ENCODE measurements at places on chromosomes 12 and 14.
A peak's percentile ranks its signal among the peaks of the same experiment; 100 is the strongest.

- DNase-seq = no peak
Observed at GRCh38 chr12:4223273-4223845, 50.2 kb upstream of the CCND2 start.

- DNase-seq = peak; percentile 94
Observed at GRCh38 chr14:74636424-74637177, 24.6 kb upstream of the LTBP2 start.

DNA sequence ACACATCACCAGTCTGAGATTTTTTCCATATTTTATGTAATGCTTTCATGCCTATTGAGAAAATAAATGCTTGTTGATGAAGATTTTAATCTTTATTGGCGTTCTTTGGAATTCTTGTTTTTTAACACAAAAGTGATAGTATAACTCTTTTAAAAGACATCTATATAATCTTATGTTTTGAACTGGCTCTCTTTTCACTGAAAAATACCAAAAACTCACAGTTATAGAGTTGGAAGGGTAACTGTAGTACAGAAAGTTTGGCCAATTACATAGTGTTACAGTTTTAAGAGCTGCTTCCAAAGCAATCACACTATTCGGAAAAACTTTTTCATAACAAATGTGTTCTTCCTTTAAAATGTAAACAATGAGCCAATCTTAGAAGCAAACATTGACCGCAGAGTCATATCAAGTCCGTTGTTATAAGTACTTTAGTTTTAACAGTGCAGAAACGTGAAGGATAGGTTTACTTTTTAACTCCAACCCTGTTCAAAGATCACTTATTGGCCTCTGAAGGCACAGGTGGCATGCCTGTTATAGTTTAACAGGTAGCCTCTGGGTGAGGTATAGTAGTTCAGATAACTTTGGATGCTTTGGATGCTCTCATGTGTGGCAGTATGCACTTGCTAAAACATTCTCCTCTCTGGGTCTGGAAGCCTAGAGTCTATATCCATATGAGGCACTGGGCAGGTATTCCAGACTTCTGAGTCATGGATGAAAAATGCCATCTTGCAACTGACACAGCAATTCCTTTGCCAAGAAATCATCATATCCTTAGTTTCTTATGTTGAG, 12.1 kb upstream of the NTN4 start:
- DNase-seq = peak; percentile 96

DNA sequence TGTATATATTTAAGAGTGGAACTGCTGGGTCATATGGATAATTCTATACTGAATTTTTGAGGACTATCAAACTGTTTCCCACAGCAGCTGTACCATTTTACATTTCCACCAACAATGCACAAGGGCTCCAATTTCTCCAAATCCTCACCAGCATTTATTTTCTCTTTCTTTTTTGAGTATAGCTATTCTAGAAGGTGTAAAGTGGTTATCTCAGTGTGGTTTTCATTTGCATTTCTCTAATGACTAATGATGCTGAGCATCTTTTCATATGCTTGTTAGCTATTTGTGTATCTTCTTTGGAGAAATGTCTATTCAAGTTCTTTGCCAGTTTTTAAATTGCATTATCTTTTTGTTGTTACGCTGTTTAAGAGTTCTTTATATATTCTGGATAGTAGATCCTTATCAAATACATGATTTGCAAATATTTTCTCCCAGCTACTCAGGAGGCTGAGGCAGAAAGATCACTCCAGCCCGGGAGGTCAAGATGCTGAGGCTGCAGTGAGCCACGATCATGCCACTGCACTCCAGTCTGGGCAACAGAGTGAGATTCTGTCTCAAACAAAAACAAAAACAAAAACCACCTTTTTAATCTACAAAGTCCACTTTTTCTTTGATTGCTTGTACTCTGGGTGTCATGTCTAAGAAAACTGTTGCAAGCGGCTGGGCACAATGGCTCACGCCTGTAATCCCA, 32.8 kb downstream of the GTF2A1 start:
- no peak for DNase-seq

DNA sequence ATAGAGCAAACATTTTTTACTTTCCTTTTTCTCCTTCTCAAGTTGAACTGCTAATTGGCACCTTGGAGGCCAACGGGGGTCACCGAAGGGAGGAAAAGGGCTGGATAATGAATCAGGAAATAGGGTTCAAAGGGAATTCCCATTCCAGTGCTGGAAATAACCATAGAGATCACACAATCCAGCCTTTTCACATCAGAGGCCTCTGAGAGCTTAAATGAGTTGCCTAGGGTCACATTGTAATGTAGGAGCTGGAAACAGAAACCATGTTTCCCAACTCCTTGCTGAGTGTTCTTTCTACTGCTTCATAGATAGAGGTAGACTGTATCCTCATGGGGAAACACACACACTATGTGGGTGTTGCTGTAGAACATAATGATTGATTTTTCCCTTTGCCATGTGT, 60.6 kb upstream of the DDHD1 start:
- no peak for DNase-seq

- no peak for DNase-seq
Observed at GRCh38 chr12:77477907-77478533, 352.7 kb upstream of the NAV3 start.

DNA sequence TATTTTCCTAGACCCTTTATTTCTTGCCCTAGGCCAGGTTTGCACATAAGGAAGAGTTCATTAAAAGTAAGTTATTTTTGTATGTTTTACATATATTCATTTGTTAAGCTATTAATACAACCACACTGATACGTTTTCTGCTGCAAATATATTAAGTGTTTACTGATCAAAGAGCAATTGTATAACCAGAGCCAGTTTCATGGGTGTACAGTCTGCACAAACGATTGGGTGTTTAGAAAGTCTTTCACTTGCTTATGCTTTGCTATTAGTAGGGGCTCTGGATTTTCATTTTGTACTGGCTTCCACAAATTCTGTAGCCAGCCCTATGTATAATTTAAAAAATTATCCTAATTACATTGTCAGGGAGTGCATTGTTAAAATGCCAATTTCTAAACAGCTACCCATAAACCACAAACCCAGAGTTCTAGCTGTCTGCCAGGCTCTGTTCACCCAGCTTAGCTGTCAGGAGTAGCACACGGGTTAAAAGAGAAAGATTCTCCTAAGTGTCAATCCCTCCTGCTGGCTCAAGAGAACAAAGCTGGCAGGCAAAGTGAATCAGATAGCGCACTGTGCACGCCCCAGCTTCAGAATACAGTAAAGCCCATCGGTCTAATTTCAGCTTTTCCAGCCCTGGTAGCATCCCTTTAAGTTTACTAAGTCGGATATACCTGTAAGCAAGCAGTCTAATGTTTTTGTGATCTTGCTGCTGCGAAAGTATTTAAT, 151.0 kb upstream of the LMO3 start:
- no peak for DNase-seq

DNA sequence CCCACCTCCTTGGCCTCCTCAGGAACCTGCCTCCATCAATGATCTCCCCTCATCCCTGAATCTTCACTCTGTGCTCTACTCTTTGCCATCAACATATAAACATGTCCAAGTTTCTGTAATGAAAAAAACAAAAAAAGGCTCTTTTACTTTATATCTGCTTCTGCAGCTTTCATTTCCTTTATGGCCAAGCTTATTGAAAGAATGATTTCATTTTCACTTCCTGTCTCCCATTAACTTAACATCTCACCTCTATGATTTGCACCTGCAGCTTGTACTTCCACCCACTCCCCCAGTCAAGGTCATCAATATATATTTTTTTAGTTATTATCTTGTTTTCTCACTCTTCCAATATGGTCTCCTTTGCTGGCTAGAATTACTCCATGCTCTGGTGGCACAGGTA, 15.6 kb upstream of the RNU6-7 start:
- DNase-seq = no peak

DNA sequence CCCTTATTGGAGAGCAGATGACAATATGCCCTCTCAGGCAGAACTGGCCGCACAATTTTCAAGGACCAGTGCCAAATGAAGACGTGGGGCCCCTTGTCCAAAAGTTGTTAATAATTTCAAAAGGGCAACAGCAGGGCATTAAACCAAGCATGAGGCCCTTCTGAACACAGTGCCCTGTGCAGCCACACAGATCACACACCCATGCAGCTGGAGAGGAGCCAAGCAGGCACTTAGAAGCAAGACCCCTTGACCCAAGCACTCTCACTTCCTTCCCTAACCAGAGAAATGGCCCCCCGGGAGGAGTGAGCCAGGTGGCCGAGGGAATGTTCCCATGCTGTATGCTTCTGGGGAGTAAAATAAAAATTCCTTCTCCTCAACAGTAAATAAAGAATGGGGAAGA, 114.0 kb upstream of the TMPO start:
- no peak for DNase-seq

DNA sequence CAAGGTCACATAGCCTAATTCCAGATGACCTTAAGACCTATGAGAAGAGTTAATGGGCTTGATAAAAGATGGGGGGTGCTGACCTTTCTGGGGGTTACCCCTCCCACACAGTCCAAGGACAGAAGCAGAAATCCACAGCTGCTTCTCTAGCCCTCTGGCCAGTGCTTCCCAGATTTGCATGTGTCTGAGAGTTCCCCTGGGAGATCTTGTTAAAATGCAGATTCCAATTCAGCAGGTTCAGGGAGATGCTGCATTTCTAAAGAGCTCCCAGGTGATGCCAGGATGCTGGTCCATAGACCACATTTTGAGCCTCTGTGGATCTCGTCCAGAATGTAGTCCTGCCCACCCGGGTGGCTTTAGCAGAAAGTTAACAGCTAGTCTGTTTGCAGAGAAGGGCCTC, 82.1 kb downstream of the WSCD2 start:
- no peak for DNase-seq

DNA sequence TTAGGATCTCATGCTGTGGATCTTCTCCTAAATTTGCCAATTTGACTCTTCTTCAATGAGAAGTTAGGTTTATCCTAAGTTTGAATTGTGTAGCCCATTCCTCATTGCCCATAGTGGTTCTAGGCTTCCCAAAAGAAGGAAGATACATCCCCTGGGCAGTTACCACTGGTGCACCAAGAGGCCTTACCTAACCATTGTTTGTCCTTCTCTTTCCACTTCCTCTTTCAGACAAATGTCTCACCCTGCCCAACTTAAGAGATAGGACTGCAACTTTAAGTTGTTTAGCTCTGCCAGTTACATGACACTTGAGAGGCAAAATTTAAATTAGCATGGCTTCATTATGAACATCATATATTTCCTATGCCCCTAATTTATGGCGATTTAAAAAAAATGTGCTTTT, 9.4 kb upstream of the KCNH3 start:
- no peak for DNase-seq

- DNase-seq = peak; percentile 32
Observed at GRCh38 chr12:112353393-112353792, 28.8 kb downstream of the HECTD4 start.

- DNase-seq = no peak
Observed at GRCh38 chr14:80054020-80054419, 157.3 kb downstream of the DIO2 start.
